ENCODE measurements at places on chromosomes 6 and 20.

GRCh38 chr6:123118811-123119210 is 122.8 kb downstream of the CLVS2 start:
- DNase-seq, result no peak

GRCh38 chr6:163712566-163712961 is 298.0 kb downstream of the QKI start:
- DNase-seq, result no peak

- no peak for DNase-seq
These were observed 289.8 kb upstream of the PREP start for GRCh38 chr6:105692613-105693215.

- no peak for DNase-seq
These were observed 609.3 kb downstream of the COL12A1 start for GRCh38 chr6:74596588-74596987.

GRCh38 chr6:43616725-43617472 is 12.2 kb downstream of the GTPBP2 start:
- no peak for DNase-seq

- DNase-seq, result no peak
These were observed 13.9 kb upstream of the MROH8 start for GRCh38 chr20:37193226-37193625.

GRCh38 chr6:138222901-138223546 is 4.7 kb upstream of the PBOV1 start:
- no peak for DNase-seq

DNA sequence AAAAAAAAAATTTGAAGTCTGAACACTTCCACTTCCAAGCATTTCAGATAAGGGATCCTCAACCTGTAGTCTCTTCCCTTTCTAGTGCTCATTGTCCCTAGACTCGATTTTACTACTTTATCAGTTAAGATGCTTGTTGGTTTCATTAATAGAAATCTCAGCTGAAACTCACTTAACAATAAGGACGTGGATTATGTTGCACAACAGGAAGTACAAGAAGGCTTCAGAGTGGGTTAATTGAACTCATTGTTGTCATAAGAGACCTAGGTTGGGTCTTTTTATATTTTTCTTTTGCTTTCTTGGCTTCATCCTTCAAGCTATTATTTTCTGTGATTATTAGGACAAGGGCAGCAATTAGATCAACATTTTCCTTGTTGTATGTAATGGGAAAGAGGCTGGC is 175.2 kb downstream of the CDKAL1 start:
- no peak for DNase-seq

DNA sequence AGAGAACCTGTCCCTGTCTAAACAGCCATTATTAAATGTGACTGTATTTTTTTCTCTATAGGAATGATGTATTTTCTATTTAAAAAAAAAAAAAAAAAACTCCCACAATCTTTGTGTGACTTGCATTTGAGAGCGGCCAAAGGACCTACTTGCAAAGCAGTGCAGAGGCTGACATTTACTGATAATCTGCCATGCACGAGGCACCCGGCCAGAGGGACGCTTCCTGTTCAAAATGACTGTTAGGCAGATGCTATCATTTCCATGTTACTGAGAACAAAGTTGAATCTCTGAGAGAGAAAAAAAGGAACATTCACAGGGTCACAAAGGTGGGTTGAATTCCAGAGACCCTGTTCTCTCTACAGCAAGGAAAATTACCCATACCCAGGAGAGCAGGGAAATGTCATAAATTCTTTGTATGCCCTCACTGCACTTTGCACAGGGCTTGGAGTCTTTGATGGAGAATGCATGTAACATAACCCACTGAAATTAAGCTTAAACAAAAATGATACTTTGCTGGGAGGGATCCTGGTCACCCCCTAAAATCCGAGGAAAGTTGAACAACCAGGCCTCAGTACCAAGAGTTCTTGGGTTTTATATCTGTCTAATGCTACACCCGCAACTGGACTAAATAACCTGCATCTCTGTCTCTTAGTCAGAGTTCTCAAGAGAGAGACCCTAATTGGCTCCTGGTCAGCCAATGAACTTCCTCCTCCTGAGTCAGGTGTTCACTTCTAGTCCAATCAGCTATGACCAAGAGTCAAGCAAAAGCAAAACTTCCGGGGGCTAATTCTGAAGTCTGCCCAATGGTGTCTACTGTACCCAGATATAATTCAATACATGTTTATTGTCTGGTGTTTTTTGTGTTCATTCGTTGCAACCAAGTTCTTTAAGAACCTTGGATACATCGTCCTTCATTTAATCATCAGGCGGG is 61.2 kb downstream of the GCLC start:
- no peak for DNase-seq

- DNase-seq, result no peak
These were observed 62.4 kb downstream of the MDGA1 start for GRCh38 chr6:37635319-37635718.

DNA sequence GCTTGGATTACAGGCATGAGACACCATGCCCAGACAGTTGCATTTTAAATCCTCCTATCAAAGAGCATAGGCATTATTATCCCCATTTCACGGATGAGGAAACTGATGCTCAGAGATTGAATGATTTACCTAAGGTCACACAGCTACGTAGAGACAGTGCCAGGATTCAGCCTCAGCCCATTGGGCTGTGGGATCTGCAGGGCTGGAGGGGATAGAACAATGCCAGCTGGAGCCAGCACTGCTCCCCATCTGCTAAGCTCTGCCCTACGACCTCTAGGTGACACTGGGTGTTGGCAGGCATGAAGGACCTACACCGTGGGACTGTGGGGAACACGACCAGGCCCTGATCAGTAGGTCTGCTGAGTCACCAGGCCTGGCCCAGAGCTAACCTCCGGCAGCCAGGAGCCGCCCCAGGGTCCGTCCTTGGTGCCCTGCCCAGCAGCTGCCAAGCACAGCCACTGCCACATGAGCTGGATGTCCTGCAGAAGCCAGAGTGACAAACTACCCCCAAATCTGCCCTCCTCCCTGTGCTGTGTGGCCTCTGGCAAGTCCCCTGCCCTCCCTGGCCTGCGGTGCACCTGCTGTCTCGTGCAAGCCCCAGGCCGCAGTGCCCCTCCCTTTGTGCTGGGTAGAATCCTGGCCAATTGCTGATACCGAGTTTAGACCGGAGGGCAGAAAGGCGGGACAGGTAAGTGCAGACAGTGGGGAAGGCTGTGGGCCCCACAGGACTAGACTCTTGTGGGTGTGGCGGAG is 47.6 kb upstream of the PTGIS start:
- no peak for DNase-seq

GRCh38 chr6:46284475-46284874 is 113.7 kb upstream of the ENPP5 start:
- DNase-seq, result no peak

GRCh38 chr6:92989656-92990055 is 429.7 kb downstream of the EPHA7 start:
- no peak for DNase-seq

DNA sequence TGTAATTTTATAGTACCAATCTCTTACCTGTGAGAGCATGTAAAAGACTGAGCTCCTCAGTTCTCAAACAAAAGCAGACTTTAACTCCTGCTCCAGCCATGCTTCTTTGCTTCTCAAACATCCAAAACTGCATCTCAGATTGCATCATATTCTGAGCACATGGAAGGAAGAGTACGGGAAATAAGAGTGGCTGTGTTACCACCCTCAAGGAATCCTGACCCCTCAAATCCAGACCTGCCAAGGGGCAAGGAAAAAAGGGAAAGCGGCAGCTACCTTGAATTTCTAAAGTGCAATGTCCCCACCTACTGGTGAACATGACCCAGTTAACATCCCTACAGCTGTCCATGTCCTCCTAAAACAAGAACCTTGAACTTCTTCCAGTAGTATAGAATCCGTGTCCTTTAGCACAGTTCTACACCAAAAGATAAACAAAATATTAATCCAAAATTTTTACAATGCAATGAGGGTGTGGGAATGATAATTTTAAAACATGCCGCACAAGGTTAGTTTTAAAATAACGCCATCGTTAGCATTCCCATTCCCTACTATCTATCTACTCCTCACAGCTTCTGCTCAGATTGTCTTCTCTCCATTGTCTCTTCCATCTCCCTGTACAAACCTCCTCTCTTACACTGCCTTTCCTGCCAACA is 34.1 kb upstream of the HLA-DQB1 start:
- peak; percentile 25 for DNase-seq

DNA sequence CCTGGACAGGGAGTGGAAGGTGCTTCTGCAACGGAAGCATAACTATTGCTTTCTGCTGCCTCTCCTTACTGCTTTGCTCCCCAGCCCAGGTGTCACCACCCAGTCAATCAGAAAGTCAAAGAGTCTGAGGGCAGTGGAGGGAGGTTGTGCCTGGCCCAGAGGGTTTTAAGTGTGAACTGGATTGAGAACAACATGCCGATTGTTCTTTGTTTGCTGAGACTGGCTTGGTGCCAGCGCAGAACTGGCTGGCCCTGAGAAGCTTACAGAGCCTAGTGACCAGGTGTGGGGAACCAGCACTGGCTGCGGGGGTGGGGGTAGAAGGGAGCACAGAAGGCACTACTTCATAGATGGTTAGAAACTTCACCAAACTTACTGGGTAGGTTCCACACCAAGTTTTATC is 31.1 kb upstream of the ENPP4 start:
- DNase-seq, result no peak
